ENCODE measurements at places on chromosomes 1 and 21.

DNA sequence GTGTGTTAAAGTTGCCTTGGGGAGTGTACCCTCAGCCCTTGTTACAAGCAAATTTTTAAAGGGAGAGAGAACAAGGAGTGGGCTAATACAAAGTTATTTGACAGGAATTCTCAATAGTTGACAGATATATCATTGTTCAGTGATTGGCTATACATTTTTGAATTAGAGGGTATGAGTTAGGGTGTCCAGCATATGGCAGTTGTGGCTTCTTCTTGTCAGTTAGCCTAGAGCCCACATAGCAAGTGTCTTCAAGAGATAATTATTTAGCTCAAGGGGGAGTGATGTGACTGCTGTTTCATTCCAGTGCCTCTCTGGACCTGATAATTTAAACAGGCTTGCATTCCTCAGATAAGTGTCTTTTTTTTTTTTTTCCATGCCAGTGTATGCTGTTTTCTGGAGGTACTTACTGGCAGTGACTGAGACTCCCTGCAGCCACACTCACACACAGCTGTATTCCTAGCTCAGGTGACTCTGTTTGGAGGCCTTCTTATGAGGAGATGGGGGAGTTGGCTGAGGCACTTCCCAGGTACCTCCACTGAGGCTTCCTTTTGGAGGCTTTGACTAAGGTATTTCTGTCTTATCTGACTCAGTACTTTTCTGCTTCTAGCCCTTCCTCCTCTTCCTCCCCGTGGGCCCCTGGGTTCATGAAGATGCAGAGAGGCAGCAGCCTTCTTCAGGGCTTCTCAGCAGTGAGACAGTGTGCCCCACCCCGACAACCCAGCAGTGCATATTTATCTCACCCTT is 32.3 kb downstream of the IVNS1ABP start:
- peak; percentile 97 for DNase-seq

GRCh38 chr21:33642896-33643657 is 776 bp downstream of the ITSN1 start:
- DNase-seq = peak; percentile 31

DNA sequence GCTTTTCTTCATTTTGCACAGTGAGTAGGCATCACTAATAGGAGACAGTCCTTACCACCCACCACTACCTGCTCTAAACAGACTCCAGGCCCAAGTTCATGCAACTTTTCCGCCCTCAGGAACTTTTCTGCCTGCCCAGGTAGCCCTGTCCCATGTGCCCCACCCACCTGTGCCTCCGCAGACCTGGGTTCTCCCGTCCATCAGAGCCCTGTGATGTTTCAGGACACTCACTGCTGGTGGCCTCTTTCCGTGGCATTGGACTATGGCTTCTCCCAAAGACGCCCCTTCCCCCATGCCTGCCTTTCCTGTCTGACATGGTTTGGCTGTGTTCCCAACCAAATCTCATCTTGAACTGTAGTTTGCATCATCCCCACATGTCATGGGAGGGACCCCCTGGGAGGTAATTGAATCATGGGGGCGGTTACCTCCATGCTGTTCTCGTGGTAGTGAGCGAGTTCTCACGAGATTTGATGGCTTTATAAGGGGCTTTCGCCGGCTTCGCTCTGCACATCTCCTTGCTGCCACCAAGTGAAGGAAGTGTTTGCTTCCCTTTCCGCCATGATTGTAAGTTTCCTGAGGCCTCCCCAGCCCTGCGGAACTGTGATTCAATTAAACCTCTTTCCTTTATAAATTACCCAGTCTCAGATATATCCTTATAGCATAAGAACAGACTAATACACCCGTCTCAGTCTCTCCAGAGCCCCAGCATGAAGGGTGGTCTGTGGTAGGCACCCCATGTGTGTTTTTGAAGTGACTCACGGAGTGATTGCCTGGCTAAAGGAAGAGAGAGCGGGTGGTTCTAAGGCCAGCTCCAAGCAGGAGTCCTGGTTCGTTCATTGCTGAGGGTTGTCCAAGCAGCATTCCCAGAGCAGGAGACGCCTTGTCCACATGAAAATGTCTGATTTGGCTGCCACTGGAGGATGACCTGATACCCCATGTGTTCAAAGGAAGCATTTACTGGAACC is 86.0 kb upstream of the ZBTB40 start:
- DNase-seq = no peak

DNA sequence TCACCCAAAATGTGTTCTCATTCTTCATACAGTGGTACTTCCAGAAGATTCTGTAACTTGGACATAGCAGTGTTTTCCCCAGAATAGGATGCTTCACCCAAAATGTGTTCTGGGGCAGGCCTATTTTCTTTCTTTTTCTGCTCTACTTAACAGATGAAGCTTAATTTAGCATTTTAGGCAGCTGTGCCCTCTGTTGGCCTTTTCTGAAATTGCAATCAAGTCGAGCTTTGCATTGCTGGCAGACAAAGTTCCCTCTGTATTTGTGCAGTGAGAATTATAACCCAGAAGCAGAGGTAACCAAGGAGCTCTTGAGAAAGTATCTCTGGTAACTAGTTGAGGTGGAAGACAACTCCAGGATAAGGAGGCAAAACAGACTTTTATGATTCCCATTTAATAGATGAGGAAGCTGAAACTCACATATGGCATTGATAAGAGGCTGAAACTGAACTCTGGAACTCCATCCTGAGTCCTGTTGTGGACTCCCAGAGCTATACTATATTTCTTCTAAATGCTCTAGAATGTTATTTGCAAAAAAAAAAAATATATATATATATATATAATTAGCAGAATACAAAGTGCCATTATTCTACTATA is 50.3 kb upstream of the L1TD1 start:
- DNase-seq = peak; percentile 71

- no peak for DNase-seq
Observed at GRCh38 chr1:236140705-236141446, 1.5 kb upstream of the GPR137B start.

GRCh38 chr1:220804202-220804586 is 17.5 kb downstream of the MTARC1 start:
- no peak for DNase-seq

- DNase-seq = no peak
Observed at GRCh38 chr1:30397576-30397975, 325.8 kb downstream of the MATN1 start.

GRCh38 chr1:44676484-44677200 is 2.1 kb downstream of the ARMH1 start:
- no peak for DNase-seq

DNA sequence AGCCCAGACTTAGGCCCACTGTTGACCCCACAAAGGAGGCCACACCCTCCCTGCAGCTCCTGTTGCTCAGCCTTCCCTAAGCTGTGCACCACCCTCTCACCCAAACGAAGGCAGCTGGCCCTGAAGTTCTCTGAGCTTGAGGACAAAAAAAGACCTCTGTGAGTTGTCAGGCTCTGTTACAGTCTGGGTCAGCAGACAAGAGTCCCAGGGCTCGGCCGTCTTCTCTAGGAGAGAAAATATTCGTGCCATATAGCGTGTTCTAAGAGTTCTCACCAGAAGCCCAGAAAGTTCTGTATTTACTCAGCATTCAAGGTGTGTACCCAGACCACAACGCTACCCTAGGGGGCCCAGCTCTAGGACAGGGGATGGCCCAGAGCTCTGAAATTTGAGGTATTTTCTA is 25.5 kb upstream of the LYST start:
- no peak for DNase-seq

- DNase-seq = no peak
Observed at GRCh38 chr1:163537809-163538208, 216.1 kb downstream of the NUF2 start.

DNA sequence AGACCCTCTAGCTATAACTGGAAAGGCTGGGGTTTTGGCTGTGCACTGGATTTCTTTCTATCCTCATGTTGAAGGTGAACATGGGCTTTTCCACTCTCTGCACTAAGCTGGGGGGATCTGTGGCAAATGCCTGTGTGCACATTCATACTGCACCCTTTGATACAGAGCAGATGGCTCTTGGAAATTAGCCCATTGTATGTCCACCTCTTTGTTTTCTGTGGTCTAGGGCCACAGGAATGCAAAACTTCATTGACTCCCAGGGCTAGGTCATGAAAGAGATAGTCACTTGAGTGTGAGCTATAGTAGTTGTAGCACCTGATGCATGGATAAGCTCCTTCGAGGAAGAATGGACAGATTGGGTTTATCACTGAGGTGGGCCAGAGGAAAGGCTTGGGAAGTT is 5.7 kb upstream of the OR14A16 start:
- DNase-seq = no peak

DNA sequence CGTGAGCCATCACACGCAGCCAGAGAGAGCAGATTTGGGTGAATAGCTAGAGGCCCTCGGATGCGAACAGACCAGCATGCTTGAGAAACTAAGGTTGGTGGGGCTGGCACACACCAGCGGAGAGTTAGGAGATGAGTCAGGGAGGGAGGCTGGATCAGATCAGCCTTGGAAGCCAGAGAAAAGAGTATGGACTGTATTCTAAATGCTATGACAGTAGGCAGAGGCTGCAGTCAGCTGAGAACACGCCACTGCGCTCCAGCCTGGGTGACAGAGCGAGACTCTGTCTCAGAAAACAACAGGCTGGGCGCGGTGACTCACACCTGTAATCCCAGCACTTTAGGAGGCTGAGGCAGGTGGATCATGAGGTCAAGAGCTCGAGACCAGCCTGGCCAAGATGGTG is 4.0 kb upstream of the PLEKHM2 start:
- DNase-seq = no peak

DNA sequence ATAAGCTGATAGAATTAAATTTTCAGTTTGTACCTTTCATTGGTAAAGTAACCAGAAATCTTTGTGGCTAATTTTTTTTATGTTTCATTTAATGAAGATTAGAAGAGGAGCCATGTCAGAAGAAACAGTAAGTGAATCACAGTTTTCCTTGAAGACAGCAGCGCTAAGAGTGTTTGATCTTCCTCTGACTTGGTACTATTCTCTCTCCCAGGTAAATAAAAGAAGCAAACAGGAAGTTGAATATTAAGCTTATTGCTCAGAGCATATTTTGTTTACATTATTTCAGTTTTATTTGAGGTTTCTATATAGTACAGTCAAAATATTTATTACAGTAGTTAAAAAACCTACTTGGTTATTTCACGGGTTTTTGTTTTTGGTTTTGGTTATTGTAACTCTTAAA is 3.7 kb downstream of the MIGA1 start:
- no peak for DNase-seq

GRCh38 chr21:41833497-41834115 is 45.5 kb downstream of the PRDM15 start:
- no peak for DNase-seq

DNA sequence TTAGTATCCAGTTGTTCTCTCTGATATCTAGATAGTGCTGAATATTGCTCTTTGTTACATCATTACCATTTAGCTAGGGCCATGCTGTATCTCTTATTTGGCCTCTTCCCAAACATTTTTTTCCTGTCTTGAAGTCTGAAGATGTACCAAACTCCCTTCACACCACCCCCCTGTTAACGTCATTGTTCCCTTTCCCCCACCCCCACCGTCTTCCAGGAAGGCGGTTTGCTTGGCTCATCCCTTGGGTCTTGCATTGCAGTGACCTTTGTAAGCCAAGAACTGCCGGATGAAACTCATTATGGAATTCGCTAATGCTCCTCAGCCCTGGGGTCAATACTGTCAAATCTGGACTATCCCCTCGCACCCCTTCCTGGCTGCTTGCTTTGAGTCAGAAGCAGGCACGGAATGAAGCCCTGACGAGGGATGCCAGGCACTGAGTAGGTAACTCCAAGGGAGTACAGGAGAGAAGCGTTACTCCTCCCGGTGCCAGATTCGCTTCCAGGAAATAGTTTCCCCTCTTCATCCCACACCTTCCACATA is 283.1 kb downstream of the TM2D1 start:
- no peak for DNase-seq

DNA sequence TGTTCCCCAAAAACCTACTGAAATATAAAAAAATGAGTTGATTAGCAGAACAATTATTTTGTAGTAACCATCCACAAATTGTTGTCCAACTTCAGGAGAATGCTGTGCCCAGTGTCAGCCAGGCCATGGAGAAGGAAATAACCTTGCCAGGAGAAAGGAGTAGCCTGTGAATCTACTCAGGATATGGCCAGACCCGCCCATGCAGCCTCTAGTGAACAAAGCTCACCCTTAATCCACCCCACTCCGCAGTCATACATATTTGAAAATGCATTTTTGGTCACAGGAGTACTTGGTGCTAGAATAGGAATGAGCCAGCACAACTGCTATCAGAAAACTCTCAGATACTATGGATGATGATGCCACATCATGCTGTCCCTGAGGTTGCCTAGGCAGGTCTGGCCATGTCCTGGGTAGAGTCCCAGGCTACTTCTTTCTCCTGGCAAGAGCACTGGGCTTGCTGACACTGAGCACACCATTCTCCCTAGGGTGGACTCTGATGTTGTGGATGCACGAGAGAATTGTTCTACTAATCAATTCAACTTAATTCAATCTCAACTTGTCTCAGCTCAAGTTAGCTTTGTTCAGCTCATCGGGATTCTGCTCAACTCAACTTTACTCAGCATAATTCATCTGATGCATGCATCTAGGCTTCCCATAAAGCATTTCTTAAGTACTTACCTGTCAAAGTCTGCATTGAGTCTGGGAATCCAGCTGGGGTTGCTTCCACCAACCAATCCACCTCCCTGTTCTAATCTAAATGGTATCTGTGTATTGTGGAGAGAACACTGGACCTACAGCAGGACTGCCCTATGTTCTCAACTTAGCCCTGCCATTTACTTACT is 18.2 kb downstream of the STYXL2 start:
- DNase-seq = no peak

DNA sequence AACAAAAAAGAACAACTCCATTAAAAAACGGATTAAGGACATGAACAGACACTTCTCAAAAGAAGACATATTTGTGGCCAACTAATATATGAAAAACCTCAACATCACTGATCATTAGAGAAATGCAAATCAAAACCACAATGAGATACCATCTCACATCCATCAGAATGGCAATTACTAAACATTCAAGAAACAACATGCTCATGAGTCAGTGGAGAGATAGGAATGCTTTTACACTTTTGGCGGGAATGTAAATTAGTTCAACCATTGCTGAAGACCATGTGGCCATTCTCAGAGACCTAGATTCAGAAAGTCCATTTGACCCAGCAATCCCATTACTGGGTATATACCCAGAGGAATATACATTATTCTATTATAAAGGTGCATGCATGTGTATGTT is 1442.6 kb upstream of the B3GALT2 start:
- no peak for DNase-seq

GRCh38 chr1:69569175-69569541 is 1.4 kb downstream of the LRRC7 start:
- peak; percentile 24 for DNase-seq

- DNase-seq = no peak
Observed at GRCh38 chr1:210418863-210419650, 90.4 kb downstream of the HHAT start.

- DNase-seq = peak; percentile 91
Observed at GRCh38 chr1:186722711-186723309, 42.6 kb upstream of the PTGS2 start.

- peak; percentile 94 for DNase-seq
Observed at GRCh38 chr1:159923203-159924024, 1.9 kb downstream of the TAGLN2 start.

- DNase-seq = no peak
Observed at GRCh38 chr1:18300376-18300775, 180.4 kb upstream of the KLHDC7A start.

Measured in hematopoietic multipotent progenitor cell treated with erythropoietin and hydrocortisone succinate and interleukin-3 and kit ligand, for 6 days (in vitro differentiated cells).